Retina (tissue), 1 donor: ENCODE measurements at places on chromosomes 11 and 22.
A peak's percentile ranks its signal among the peaks of the same experiment; 100 is the strongest.

- DNase-seq = no peak
Observed at GRCh38 chr11:72300268-72300667, 56.3 kb upstream of the PHOX2A start.

- peak; percentile 92 for DNase-seq
Observed at GRCh38 chr11:44538375-44539054, 26.9 kb upstream of the CD82 start.

- DNase-seq = no peak
Observed at GRCh38 chr22:32574411-32574810, 99.8 kb downstream of the FBXO7 start.

GRCh38 chr11:116506263-116506825 lies 266.4 kb downstream of the BUD13 start:
- DNase-seq = no peak

GRCh38 chr11:10454878-10455631 lies at the start of gene AMPD3:
AMPD3 (plus strand) TSS chr11:10455264; CDS start chr11:10461520, 6,256 bp downstream.
- peak; percentile 43 for DNase-seq
